ENCODE measurements at places on chromosomes 2 and 18. TPM values are rescaled to one million over a fixed set of nuclear protein-coding genes. Genes with fewer than 3 reads are reported as not detected.

The APCDD1 gene
- total RNA-seq: 0.58 TPM

The DAW1 gene
- total RNA-seq: not detected

The TTR gene
- 4,291 TPM for total RNA-seq

The C2orf81 gene
- 0.38 TPM for total RNA-seq

The TMEM178A gene
- total RNA-seq: 0.81 TPM

The ADRA2B gene
- 11.4 TPM for total RNA-seq

DNA sequence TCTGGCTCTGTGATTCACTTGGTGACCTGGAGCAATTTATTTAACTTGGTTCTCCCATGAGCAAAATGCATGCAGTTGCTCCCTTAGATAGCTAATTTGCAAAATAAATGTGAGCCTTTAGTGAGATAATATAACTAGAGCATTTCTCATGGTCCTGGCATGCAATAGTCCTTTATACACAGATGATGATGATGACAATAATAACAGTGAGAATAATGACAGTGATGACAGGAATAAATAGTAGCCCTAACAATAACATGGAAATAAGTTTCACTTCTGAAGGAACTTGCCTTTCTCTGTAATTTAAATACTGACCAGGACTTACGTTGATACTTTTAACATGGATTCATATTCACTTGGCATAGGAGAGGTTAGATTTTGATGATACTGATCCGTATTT is 49.2 kb downstream of the LPIN1 start:
- DNase-seq: no peak

DNA sequence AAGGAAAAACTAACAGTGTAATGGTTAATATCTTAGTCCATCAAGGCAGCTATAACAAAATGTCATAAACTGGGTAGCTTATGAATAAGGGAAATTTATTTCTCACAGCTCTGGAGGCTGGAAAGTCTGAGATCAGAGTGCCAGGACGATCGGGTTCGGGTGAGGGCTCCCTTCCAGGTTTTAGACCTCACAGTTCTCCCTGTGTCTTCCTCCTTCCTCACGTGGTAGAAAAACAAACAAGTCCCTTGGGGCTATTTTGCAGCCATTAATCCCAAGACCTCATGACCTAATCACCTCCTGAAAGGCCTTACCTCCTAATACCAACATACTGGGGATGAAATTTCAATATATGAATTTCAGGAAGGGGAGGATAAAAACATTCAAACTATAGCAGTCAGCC is 455.9 kb downstream of the CNTNAP5 start:
- no peak for DNase-seq

- DNase-seq: no peak
These were observed 128.4 kb downstream of the LPIN1 start for GRCh38 chr2:11874861-11875260.

DNA sequence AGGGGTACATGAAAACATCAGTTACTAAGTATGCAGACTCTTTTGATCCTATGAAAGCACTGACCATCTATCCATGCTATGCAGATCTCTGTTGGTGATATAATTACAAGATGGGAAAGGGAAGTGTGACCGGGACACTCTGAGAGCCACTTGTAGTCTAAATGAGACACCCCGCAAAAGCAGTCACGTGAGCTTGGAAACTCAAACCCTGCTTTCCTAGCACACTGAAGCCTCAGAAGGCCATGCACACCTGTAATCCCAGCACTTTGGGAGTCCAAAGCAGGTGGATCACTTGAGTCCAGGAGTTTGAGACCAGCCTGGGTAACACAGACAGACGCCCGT is 137.5 kb downstream of the INO80D start:
- DNase-seq: no peak

- no peak for DNase-seq
These were observed 762.3 kb upstream of the ID2 start for GRCh38 chr2:7919510-7919909.

- DNase-seq: no peak
These were observed 36.8 kb downstream of the KCNG3 start for GRCh38 chr2:42457011-42457410.

DNA sequence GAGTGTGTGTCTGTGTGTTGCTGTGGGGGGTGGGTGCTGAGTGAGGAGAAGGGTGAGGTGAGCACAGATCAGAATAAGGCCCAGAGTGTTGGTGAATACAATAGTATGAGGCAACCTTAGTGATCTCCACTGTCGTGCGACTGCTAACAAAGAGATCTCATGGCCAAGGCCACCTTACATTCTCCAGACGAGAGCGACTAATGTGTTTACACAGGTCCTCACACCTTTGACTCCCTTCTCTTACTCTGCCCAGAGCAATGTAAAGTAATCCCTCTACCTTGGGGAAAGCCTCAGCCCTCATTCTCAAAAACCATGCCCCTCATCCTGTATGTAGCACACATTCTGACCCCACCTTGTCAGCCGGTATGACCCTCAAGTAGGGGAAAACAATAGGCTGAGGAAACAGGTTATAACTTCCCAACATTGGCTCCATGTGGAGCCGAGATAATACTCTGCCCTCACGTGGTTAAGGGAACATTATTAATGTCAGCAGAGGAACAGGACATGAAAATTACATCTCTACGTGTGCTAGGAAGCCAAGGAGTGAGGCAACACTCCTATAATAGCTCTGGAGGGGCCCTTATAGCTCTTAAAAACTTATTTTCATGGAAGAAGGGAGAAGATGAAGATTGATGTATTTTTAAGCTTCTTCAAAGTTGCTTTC is 323.0 kb upstream of the NT5C1B start:
- no peak for DNase-seq

DNA sequence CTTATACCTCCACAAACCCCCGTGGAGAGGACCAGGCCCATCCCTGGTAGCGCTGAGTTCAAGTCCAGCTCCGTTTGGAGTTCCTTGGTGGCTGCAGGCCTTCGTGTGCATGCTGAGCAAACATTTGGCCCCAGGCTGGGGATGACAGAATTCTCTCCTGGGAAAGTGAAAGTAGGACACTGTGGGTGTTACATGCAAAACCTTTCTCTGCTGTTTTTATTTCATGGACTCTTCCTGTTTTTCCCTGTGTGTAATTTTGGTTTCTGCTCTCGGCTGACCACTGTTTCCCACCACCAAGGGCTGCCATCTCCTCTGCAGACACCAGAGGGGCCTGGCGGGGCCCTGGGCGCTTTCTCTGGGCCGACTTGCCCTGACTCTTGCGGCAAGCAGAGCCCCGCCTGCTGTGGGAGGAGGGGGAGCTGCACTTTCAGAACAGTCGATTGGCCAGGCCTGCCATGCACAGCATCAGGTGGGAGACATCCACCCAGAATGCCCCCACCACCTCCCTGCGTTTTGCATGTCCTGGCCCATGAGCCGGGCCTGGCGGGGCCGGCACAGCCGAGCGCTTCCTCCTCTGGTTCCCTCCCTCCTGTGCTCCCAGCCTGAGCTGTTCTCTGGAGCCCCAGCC is 102.4 kb downstream of the CABLES1 start:
- DNase-seq: peak; percentile 75

DNA sequence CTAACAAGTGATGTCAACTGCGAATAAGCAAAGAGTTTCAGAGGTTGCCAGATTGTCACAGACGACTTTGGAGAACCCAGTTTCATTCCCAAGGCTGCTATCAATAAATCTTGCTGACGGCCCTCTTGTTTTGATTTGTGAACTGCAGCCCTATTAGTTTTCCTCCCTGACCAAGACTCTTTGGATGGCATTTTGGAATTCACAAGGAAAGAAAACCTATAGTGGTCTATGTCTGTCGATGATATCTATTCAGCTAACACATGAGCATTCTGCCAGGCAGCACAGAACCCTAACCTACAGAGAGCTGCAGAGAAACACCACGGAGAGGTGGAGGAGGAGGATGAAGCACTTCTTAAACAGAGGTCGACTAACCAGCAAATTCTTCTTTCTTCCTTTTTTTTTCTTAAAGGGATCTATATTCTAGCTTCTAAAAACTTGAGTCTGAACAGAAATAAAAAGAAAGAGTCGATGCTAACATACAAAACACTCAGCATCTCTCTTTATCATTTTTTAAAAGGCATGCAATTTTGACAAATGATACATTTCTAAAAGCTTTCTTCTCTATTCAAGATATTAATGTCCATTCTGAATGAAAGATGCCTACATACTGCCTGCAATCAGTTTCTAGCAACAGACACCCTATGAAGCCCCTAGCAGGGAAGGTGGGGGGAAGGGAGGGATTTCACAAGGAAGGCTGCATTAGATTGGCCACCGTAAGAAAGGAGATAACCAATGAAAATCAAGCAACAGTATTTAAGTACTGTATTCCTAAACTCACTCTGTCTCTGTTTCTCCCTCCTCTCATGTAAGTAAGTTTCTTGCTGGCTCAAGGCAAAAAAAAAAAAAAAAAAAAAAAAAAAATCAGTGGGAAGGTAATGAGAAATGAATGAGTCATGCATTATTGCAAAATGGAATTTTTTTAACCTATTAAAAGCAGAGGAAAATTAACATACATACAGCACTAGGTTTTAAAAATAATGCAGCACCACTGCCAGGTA is 83.0 kb upstream of the CHRNA1 start:
- no peak for DNase-seq
